ENCODE measurements at places on chromosomes 5 and 9.

DNA sequence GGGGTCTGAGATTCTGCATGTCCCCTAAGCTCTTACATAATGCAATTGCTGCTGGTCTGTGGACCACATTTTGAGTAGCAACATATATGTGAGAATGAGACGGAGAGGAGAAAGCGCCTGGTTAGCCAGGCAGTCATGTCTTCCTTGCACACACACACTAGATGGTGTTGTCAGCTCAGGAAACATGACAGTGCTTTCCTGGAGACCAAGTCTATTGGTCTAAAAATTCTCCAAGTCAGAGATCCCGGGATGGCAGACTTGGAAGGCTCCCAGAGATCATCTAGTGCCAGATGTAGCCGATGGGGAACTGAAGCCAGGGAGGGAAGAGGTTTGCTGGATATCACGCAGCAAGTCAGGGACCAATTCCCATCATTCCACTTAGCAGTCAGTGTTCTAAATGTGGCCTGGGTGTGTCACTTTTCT, 53.4 kb downstream of the GALNT12 start:
- peak; percentile 96 for DNase-seq

GRCh38 chr9:110847671-110848070, 179.1 kb downstream of the MUSK start:
- no peak for DNase-seq

DNA sequence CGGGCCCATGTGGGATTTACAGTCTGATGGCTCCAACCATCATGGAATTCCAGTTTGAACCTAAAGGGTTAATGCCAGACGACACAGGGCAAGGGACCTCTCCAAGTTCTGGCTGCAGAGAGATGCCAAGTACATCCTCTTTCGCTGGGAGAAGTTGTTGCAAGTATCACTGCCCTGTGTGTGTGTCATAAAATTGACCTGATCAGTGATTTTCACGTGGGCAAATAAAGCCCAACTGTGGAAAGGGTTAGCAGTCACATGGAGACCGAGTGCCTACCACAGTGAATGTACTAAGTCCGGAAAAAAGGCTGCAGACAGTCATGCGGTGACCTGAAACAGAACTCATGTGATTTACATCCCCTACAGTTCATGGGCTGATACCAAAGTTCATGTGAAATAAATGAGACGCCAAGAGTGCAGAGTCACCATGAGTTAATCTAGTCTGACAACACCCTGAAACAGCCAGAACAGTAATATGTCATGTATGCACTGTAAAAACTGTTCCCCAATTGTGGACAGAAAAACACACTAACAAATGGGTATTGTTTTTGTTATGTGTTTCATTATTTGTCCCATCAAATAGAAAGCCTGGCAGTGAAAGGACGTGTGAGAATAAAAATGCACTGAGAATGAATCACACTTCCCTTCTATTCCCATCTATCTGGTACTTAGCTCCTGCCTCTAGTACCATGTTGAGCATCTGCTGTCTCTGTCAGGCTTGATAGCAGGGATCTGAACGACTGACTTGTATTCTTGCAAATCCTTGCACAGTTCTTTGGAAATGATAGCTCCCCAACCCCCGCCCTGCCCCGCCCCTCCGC, 115.7 kb downstream of the SUSD1 start:
- no peak for DNase-seq

- no peak for DNase-seq
Measured at GRCh38 chr5:181243018-181243563, 615 bp downstream of the RACK1 start.

- no peak for DNase-seq
Measured at GRCh38 chr9:105993116-105993854, 298.9 kb downstream of the TMEM38B start.

DNA sequence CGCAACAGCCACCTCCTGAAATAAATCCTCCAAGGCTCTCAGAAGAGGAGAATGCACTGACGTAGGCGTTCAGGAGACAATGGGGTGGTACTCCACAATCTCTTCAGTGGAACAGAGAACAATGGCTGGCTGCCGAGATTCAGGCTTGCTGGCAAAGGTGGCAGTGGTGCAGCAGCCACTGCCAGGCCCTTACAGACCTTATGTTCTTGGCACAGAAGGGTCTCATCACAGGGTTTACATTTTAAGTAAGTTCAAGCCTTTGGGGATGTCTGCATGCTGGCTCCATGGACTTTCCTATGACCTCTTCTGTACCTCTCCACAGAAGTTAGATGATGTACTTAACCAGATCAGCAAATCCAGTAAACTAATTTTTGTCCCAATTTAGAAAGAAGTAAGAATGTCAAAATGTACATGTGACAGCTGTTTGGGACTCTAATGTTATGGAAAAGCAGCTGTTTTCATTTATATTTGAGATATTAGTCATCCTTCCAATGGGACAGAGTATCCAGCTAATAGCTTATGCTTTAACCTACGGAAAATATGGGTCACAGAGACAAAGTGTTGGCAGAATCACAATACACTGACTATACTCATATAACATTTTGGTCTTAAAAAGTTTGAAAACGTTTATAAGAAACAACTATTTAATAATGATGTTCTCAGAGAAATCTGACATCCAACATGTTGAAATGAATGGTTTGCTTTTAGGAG, 180.9 kb downstream of the MAPKAP1 start:
- no peak for DNase-seq

- DNase-seq: no peak
Measured at GRCh38 chr9:86598411-86599239, 244.4 kb upstream of the TUT7 start.

- DNase-seq: no peak
Measured at GRCh38 chr9:4796988-4797853, 4.5 kb downstream of the RCL1 start.

DNA sequence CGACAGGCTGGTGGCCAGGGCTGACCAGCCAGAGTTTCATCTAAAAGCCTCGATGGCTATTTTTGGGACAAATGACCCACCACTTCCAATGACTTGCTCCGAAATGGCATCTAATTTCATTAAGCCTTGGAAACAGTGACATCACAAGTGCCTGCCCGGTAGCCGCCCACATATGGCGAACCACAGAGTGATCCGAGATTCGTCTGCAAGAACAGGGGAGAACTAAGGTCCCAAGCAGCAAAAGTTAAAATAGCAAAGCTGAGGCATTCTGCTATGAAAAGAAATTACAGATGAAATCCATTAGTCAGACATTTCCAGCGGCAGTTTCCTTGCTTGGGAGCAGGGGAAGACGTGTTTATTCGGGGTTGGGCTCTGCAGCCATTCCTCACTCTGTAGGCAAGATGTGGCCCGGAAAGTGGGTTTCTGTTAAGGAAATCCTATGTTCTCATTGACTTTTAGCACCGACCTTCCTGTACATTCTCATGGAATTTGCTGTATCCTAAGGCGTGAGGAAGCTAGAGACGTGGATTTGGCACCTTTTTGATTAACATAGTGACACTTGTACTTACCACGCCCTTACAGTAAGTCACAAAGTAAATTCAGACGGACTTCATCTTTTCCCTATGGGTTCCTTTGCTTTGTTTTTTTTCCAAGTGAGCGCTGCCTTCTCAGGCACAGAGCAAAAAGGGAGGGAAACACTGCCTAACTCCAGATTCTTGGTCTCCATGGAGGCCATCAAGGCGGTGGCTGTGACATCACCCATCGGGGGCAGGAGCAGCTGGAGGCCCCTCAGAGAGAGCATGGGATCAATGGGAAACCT, 45.1 kb downstream of the ERGIC1 start:
- no peak for DNase-seq

- DNase-seq: no peak
Measured at GRCh38 chr9:133290751-133291302, 15.8 kb upstream of the ABO start.

All from AG09319 (cell line).